ENCODE measurements at places on chromosomes 6 and 20.

- DNase-seq = no peak
Measured at GRCh38 chr6:166286839-166287271, 21.3 kb downstream of the PRR18 start.

- DNase-seq = no peak
Measured at GRCh38 chr6:36377594-36377993, 9.9 kb downstream of the ETV7 start.

GRCh38 chr6:147554281-147554680 lies 45.8 kb downstream of the SAMD5 start:
- no peak for DNase-seq

GRCh38 chr6:14784596-14785492 lies 461.0 kb upstream of the JARID2 start:
- DNase-seq = peak; percentile 17

- no peak for DNase-seq
Measured at GRCh38 chr6:105561486-105561885, 158.6 kb upstream of the PREP start.

- no peak for DNase-seq
Measured at GRCh38 chr6:116411284-116411623, 40.5 kb downstream of the DSE start.

DNA sequence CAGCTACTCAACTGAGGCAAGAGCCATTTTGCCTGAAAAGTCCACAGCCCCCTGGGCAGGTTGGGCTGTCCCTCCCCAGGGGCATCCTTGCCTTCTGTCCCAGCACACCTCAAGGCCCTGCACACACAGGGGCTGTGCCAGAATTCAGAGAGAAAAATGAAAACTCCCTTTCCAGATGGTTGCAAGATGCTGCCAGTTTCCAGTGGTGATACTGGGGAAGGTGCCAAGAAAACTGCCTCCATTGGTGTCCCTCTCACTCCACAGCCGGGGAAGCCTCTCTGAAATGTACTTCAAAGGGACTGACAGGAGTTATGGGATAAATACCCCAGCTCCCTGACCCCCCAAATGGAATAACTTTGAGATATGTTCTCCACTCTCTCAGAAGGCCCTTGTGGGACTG lies 154.2 kb upstream of the MAFB start:
- DNase-seq = no peak

GRCh38 chr6:31899882-31900722 lies 1.8 kb downstream of the ZBTB12 start:
- peak; percentile 18 for DNase-seq

GRCh38 chr20:46523696-46524328 lies 10.5 kb upstream of the ZNF334 start:
- DNase-seq = no peak

GRCh38 chr20:21548390-21549035 lies 34.6 kb upstream of the NKX2-2 start:
- peak; percentile 41 for DNase-seq

GRCh38 chr6:29519291-29520010 lies 31.7 kb upstream of the MAS1L start:
- no peak for DNase-seq

DNA sequence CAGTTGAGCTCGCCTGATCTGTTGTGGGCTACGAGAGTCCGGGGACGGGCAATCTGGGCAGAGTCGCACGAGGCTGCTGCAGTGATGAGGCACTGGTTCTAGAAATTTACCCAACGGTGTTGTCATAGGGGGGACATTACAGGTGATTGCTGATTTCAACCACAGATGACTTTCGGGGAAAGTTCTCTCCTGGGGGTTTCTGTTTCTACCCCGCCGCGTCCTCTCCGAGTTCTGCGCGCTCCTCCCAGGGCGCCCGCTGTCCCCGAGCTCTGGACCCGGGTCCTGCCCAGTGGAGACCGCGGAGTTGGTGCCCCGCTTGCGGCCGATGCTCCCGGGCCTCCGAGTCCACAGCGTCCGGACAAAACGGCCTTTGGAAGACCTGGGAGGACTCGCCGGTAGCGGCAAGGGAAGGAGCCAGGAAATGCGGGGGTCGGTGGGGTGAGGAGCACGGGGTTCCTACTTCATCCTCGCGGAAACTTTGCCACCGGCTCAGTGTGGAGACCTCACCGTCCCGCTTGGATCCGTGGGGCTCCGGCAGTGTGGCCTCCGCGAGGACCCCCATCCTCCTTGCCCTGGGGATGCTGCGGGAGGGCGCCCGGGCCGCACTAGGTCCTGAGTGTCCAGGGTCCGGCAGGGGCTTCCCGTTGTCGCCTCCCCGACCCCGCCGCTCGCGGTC lies 12.3 kb upstream of the RAET1L start:
- DNase-seq = no peak

DNA sequence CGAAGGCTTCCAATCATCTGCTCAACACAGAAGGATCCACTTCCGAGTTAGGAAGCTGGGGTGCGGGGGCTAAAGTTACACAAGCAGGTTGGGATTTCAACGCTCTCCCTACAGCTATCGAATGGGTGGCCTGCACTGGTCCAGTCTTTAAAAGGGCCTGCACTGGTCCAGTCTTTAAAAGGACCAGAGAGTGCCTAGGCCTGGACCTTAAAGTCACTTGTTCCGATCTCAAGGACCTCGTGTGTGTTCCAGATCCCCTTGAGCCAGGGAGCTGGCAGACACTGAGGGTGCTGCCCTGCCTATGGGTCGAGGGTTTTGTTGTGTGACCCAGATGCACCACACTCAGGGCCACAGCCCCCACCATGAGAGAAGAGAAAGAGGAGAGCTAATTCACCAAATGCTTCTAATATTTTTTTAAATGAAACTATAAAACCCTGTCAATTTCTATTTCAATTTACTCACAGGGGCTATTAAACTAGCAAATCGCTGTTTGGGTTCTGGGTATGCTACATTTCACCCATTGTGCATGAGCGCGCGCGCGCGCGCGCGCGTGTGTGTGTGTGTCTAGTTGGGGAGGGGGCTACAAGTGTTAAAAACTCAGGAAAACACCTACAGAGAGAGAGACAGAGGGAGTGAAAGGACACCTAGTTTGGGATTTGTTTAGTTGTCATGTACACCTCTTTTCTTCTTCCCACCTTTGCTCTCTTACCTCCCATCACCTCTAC lies 7.5 kb downstream of the TFAP2B start:
- DNase-seq = no peak

GRCh38 chr20:50218987-50219435 lies 28.4 kb downstream of the CEBPB start:
- no peak for DNase-seq

DNA sequence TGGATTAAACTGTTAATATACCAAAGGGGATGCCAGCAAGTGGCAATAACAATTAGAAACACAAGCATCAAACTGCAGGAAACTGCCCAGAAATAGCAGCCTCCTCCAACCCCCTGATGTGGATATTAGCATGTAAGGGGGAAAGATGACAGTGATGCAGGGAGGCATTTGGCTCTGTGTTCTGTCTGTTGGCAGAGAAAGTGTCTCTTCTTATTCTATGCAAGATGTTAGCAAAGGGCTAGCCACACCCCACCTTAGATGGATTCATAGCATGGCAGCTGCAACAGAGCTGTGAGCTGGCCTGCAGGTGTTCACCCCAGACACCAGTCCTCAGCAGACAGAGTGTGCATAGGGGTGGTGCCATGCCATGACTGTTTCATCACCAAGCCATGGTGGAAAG lies 38.0 kb downstream of the SCP2D1 start:
- no peak for DNase-seq

DNA sequence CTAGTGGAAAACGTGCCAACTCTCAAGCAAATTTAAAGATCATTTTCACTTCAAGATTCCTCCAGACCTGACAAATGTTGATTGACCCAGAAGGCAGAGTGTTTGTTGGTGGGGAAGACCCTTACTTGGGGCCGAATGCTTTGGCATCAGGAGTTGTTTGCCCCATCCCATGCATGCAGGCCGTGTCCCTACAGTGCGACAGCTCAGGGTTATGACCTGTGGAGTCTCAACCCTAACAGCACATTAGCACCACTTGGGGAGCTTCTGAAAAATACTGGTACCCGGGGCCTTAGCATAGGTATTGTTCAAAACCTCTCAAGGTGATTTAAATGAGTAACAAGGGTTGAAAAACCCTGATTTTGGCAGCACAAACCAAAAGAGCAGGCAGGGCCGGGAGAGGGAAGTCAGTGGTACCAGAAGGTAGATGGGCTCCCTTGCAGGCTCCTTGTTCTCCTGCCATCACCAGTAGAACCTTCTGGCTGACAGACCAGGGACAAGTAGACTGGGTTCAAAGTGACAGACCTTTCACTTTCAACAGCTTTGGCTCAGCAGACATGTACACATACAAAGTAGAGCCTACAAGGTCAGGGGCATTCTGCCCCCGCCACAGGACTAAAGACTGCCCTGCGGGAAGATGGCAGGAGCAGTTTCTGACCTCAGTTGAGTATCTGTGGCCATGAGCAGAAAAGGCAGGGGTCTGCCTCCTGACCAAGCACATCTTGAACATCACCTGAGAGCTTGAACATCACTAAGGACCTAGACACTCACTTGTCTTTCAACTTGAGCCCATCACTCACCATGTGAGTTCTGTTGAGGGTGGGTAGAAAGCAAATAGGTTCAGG lies 39.6 kb downstream of the PLCG1 start:
- no peak for DNase-seq

DNA sequence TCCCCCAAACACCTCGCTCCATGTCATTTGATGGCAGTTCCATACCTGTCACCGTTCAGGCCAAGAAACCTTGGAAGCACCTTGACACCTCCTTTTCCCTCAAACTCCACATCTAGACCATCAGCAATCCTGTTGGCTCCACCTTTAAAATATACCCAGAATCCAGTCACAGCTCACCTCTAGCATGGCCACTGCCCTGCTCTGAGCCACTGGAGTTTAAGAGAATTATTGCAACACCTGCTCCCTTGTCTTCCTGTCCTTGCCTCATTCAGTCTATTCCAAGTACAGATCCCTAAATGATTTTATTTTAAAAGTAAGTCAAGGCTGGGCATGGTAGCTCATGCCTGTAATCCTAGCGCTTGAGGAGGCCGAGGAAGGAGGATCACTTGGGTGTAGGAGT lies 11.6 kb upstream of the TRIB3 start:
- no peak for DNase-seq

GRCh38 chr6:150613269-150613668 lies 13.6 kb downstream of the PLEKHG1 start:
- no peak for DNase-seq

DNA sequence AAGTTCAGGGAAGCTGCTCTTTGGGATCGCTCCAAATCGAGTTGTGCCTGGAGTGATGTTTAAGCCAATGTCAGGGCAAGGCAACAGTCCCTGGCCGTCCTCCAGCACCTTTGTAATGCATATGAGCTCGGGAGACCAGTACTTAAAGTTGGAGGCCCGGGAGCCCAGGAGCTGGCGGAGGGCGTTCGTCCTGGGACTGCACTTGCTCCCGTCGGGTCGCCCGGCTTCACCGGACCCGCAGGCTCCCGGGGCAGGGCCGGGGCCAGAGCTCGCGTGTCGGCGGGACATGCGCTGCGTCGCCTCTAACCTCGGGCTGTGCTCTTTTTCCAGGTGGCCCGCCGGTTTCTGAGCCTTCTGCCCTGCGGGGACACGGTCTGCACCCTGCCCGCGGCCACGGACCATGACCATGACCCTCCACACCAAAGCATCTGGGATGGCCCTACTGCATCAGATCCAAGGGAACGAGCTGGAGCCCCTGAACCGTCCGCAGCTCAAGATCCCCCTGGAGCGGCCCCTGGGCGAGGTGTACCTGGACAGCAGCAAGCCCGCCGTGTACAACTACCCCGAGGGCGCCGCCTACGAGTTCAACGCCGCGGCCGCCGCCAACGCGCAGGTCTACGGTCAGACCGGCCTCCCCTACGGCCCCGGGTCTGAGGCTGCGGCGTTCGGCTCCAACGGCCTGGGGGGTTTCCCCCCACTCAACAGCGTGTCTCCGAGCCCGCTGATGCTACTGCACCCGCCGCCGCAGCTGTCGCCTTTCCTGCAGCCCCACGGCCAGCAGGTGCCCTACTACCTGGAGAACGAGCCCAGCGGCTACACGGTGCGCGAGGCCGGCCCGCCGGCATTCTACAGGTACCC lies at the start of gene ESR1:
Gene ESR1 (plus strand): TSS at position 170 of the 858 bp plus-strand sequence. CDS start 231 bp downstream, at position 401.
- DNase-seq = peak; percentile 27

DNA sequence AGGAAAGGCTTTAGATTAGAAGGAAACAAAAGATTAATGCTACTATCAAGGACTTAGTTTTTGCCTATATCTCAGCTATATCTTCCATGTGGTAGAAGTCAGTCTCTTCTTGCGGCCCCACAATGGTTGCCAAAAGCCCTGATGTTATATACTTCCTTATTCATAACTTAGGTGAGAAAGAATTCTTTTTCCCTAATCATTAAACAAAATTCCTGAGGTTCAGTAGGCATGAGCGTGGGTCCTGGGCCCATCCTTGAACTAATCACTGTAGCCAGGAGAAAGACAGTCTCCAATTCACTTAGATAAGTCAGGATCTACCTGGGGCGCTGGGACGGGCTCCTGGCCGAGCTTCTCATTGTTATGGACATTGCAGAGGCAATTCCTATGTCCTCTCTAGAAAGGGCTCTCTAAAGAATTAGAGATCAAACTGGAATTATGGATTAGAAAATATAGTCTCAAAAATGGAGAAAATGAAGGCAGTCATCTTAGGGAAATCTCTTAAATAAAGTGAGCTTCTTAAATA lies 134.3 kb downstream of the KIF6 start:
- no peak for DNase-seq

DNA sequence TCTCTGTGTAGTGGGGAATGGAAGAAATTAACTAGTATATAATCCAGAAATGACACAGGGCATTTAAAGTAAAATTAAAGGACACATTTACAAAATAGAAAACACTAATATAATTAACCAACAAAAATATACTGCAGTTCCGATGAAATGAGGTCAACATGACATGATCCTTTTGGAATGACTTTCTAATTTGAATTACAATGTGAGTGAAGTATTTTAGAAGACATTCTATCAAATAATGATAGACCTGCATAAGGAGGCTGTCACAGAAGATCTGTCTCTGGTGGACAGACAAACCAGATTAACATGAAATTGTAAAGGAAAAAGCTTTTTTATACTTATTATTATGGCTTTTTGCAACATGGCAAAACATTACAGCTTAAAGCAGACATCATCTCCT lies 100.6 kb upstream of the FAM184A start:
- DNase-seq = no peak

- no peak for DNase-seq
Measured at GRCh38 chr20:13857304-13857703, 72.5 kb downstream of the NDUFAF5 start.

GRCh38 chr6:4403828-4404227 lies 268.5 kb upstream of the ECI2 start:
- DNase-seq = no peak

GRCh38 chr6:22972771-22973170 lies 403.4 kb downstream of the HDGFL1 start:
- DNase-seq = no peak
